ENCODE measurements at places on chromosomes 6 and 20. TPM values are rescaled to one million over a fixed set of nuclear protein-coding genes. Genes with fewer than 3 reads are reported as not detected.
A peak's percentile ranks its signal among the peaks of the same experiment; 100 is the strongest.

DNA sequence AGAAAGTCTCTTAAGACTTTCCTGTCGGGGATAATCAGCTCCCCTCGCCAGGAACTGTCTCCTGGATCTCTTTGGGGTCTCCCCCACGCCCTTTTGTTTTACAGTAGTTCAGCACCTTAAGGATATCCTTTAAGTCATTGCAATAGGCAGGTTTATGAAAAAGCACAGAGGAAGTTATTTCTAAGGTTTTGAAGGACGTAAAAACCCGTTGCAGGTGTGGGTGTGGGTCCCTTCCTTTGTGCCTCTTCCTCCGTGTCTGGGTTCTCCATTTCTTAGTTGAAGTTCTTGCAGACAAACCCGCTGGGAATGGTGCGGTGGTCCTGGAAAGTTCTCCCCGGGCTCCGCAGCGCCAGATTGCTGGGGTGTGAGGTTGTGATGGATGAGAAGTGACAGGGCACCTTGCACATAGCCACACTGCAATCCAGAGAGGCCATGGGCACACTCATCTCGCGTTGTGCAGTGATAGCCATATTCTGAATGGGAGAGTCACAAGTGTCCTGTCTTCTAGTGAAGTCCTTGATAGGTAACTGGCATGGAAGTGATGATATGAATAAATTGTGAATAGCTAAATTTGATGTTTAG, 65.2 kb downstream of the GTF2H5 start:
- peak; percentile 23 for DNase-seq

HLA-A gene
- 927 TPM for total RNA-seq

IFNGR1 gene
- 105 TPM for total RNA-seq

ERVFRD-1 gene
- total RNA-seq = 0.05 TPM

SPACA1 gene
- total RNA-seq = not detected

CDKAL1 gene
- 24.9 TPM for total RNA-seq

PGC gene
- not detected for total RNA-seq

PBOV1 gene
- total RNA-seq = not detected

DNA sequence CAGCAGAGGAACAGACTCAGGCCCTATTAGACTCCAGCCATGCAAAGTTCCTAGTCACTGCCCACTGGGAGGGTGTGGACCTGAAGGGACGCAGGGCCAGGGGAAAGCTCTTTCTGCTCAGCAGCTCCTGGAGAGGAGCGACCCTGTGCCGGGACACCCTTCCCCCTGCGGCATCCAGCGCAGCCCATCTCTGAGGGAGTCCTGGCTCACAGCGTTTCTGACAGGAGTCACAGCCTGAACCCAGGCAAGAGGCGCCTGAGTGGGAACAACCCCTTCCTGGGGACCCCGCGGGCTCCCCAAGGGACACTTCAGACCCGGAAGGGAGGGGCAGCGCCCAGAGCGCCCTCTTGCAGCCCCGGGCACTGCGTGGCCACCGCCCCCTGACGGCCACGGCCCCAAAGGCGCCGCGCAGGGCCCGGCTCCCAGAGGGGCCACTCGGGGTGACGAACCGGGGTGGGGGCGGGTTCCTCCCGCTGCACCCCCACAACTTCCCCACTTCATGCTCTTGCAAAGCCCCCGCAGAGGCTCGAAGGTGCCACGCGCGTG, 862 bp downstream of the UCKL1 start:
- peak; percentile 39 for DNase-seq

DNA sequence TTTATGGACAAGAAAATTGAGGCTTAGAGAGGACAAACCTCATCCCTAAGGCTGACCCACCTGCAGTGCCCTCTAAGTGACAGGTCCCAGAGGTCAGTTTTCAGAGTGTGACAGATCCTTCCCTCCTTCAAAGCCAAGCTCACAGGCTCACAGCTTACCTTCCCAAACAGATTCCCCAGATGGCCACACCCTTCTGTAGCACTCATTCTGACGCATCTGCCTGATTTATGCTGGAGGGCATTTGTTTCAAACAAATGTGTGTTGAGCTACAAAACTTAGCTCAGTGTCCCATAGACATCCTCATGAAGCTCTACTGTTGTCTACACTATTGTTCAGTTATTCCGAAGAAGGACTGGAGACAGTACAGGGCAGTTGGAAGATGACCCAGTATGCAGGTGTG, 60.6 kb upstream of the RIN2 start:
- DNase-seq = no peak

Data from dermis blood vessel endothelial cell (primary cell).